ENCODE measurements at places on chromosomes 2 and 18.

- DNase-seq, result no peak
Measured at GRCh38 chr2:113770929-113771328, 14.5 kb upstream of the SLC35F5 start.

- DNase-seq, result no peak
Measured at GRCh38 chr2:127624320-127624755, 21.6 kb upstream of the GPR17 start.

DNA sequence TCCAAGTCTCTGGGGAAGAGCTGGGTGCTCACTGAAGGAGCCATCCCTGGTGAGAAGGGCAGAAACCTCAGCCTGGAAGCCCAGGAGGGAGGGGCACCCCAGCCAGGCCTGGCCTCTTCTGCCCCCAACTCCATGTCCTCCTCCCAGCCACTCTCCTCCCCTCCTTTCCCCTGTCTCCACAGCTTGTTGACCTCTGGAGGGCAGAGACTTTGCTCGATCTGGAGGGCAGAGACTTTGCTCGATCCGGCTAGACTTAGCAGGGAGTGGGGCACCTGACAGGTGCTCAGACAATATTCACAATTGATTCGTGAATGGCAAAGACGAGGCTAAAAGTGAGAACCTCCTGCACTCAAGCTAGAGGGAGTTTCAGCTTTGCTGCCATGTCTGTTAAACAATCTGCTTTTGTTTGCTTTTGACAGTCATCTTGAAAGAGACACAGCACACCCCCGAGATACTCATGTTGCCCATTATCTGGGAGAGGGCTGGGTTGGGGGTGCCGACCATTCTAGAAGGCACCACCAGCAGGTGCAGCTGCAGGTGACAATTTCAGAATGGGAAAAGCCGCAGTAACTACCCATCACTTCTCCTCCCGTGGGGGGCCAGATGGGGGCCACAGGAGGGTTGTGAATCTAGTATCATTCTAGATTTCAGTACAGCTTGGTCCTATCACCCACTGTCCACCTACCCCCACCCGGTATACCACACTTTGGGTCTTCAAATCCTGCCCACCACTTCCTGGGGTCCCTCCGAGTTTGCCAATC is 54.8 kb downstream of the DNMT3A start:
- DNase-seq, result no peak

GRCh38 chr2:199570934-199571333 is 113.2 kb upstream of the SATB2 start:
- DNase-seq, result no peak
